Glutamatergic neuron (in vitro differentiated cells): ENCODE measurements at places on chromosomes 11 and 22. TPM values are rescaled to one million over a fixed set of nuclear protein-coding genes. Genes with fewer than 3 reads are reported as not detected.

CTTN gene
- total RNA-seq: 296 TPM

- no peak overlapping the region for H3K4me3 ChIP-seq
- peaks cover 2% of the 10 kb centered on the region for H3K4me1 ChIP-seq
- peaks cover 3% of the 10 kb centered on the region for H3K27me3 ChIP-seq
- H3K36me3 ChIP-seq: no peaks in the 10 kb centered on the region
Observed at GRCh38 chr22:29574762-29575450, 6.0 kb downstream of the NIPSNAP1 start.

GRCh38 chr22:38300197-38300945 lies 16.9 kb downstream of the CSNK1E start:
- no peak for DNase-seq
- H3K36me3 ChIP-seq: no peaks in the 10 kb centered on the region
- peaks cover 14% of the 10 kb centered on the region for H3K4me1 ChIP-seq
- peak overlapping the region; percentile 33 for H3K27ac ChIP-seq
- H3K4me3 ChIP-seq: no peak overlapping the region
- peaks cover 7% of the 10 kb centered on the region for H3K27me3 ChIP-seq

CYB5R3 gene
- total RNA-seq: 148 TPM

DNA sequence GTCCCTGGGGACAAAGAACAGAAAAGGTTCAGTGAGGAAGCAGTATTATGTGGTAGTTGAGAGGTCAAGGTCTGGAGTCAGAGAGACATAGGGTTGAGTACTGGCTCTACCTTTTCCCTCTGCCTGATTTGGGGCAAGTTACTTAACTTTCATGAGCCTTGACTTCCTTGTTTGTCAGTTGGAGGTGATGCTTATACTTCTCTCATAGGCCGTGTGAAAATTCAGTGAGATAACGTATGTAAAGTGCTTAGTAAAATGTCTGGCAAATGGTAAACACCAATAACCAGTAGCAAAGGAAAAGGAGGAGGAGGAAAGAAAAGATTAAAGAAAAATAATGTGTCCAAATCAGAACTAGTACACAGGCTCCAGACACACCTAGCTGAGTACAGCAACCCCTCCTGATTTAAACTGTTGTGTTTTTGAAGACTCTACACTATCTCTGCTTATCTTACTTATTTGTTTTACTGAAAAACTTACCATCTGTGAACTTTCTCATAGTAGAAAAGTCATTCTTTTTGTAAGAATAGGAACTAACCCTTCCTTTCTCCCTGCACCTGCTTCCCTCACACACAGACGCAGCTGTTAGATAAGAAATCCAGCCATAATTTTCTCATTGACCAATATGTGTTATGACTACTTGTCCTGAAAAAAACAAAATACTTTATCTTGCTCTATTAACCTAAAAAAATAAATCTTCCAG lies 126.9 kb downstream of the CD44 start:
- no peak overlapping the region for H3K27ac ChIP-seq
- H3K4me3 ChIP-seq: no peak overlapping the region
- H3K4me1 ChIP-seq: no peaks in the 10 kb centered on the region

GRCh38 chr22:20434264-20434751 lies 3.3 kb downstream of the SCARF2 start:
- peaks cover 8% of the 10 kb centered on the region for H3K4me1 ChIP-seq
- H3K4me3 ChIP-seq: no peak overlapping the region
- H3K27me3 ChIP-seq: peaks cover 21% of the 10 kb centered on the region

GRCh38 chr11:67999201-67999629 lies 4.7 kb downstream of the UNC93B1 start:
- no peak overlapping the region for H3K27ac ChIP-seq
- H3K4me3 ChIP-seq: no peak overlapping the region
- no peaks in the 10 kb centered on the region for H3K36me3 ChIP-seq
- no peak for DNase-seq

DNA sequence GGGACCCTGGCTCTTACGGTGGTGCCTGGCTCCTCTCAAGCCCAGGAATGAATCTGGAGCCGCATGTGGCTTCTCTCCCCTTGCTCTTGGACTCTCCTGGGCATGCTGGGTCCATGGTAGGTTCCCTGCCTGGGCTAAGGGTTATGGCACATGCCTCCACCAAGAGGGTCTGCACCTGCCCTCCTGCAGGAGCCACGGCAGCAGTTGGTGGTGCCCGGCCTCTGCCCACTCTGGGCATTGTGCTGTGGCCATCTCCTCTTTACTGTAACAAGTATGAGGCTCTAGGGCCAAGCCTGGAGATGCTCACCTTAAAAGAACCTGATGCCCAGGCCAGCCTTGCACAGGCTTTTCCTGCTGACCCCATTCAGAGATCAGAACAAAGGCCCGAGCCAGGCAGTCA lies 104.0 kb upstream of the PITPNB start:
- H3K4me1 ChIP-seq: peaks cover 35% of the 10 kb centered on the region
- H3K36me3 ChIP-seq: no peaks in the 10 kb centered on the region
- no peak overlapping the region for H3K4me3 ChIP-seq
- DNase-seq: no peak

COMT gene
- total RNA-seq: 34.8 TPM

DNA sequence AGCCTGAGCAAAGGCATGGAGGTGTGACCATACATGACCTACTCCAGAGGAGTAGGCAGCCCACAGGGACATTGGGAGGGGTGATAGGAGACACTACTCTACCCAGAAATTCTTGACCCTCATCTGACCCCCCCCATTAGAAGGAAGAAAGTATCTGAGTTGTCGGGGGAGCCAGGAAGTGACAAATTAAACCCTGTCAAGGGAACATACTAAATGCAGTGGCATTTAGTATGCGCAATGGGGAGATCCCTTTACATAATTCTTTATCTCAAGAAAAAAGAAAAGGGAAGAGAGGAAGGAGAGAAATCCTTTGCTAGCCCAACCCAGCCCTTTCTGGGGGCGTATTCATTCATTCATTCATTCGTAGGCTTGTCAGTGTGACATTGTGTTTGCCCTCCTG lies 58.8 kb downstream of the NAV2 start:
- H3K27ac ChIP-seq: no peak overlapping the region
- no peaks in the 10 kb centered on the region for H3K36me3 ChIP-seq

GRCh38 chr11:107924306-107924705 lies 3.9 kb upstream of the RAB39A start:
- H3K27ac ChIP-seq: no peak overlapping the region
- no peaks in the 10 kb centered on the region for H3K36me3 ChIP-seq
- no peak for DNase-seq
- peaks cover 2% of the 10 kb centered on the region for H3K4me1 ChIP-seq

DNA sequence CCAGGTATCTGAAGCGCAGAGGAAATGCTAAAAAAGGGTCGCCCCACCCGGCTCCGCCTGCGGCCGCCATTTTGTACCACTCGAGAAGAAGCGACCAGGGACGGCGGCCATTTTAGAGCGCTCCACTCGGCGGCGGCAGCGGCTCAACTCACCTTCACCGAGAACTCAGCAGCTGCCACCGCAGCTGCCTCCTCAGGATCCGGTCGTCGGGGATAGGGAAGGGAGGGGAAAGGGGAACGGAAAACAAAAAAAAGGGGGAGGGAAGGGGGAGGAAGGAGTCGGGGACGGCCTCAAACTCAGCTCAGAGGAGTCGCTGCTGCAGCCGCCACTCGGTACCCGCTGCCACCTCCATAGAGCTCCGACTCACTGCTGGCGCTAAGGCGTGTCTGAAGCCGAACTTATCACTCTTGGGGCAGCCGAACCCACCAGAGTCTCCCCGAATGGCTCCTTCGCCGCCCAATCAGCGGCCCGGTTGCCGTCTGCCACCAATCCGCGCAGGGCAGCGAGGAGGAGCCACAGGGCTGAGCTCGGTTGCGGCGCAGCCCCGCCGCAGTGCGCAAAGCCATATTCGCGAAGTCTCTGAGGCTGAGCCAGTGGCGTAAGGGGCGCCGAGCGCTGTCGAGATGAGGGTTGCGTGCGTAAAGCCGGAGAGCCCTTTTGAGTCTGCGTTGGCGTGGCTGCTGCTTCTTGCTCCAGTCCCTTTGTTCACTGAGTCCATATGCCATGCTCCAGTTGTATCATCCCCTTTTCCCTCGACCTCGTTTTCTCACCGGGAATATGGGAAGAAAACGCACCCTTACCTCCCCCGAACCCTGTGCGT lies at the start of gene EIF4G2:
Gene EIF4G2, minus strand, starts transcription at position 374 of the 820 bp plus-strand sequence.
- peaks cover 12% of the 10 kb centered on the region for H3K36me3 ChIP-seq
- peaks cover 22% of the 10 kb centered on the region for H3K4me1 ChIP-seq
- peak within 1 kb of the TSS; percentile 100 for H3K27ac ChIP-seq
- peaks cover 15% of the 10 kb centered on the region for H3K27me3 ChIP-seq
- H3K4me3 ChIP-seq: peak within 1 kb of the TSS; percentile 96

OR2D2 gene
- 0.64 TPM for total RNA-seq

PHF21B gene
- 113 TPM for total RNA-seq

CCDC157 gene
- 6.2 TPM for total RNA-seq
